ENCODE measurements at places on chromosomes 16 and 17.

GRCh38 chr16:24499193-24499814 lies 40.1 kb upstream of the RBBP6 start:
- DNase-seq, result no peak

DNA sequence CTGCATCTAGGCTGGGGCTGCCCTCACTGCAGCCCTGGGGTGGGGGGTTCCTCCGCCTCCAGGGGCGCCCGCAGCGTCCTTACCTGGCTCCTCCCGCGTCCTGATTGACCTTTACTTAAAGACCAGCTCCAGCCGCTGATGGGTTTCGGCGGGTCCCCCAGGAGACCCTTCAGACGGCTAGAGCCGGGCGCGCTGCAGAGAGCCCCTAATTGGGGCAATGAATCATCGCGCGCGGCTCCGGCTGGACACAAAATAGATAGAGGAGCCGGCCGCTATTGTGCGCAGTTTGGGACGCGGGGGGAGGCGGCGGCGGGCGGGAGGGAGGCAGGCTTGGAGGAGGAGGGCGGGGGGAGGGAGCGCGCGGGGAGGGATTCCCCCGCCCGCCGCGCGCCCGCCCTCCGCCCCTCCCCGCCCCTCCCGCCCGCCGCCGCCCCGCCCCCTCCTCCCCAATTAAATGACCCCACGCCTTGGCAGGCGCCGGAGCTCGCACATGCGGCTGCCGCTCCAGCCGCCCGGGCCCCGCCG lies 56.5 kb upstream of the CIBAR2 start:
- DNase-seq, result no peak

DNA sequence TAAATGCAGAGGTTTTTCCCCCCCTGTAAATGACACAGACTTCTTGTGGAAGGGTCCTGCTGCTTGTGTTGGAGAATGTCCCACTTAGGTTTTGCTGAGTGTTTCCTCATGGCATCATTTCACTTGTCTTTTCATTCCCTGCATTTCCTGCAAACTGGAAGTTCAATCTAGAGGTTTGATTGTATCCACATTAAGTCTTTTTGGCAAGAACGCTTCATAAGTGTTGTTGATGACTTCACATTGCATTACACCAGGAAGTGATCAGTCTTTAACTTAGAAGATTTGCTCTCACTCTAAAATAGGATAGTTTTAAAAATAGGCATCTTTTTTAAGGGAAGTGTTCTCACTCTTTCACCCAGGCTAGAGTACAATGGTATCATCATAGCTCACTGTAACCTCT lies 67.2 kb downstream of the RPTOR start:
- DNase-seq, result no peak

- no peak for DNase-seq
These were observed 16.6 kb downstream of the NOD2 start for GRCh38 chr16:50709980-50710379.

DNA sequence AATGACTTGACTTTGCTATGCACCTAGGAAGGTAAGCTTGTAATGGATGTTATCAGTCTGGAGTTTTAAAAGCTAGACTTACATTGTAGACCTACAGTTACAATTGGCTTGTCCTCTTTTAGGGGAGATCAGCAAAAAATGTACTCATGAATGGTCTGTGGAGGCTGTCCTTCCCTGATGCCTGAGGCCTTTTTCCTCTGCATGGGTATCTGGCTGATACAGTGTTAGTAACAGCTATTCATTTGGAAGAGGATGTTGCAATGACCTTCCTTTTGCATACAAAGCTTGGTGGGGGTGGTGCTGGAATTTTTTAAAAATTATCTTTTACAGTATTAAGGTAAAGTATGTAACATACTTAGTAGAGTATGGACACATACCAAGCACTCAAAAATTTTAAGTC lies 525.5 kb downstream of the KIF2B start:
- DNase-seq, result no peak
